NCI-H774 (cell line): ENCODE measurements at places on chromosomes 2 and 18.

- no peak for DNase-seq
These were observed 60.2 kb downstream of the LRRC30 start for GRCh38 chr18:7291046-7291445.

GRCh38 chr2:44075541-44075940 is 79.8 kb upstream of the LRPPRC start:
- DNase-seq, result peak; percentile 12

DNA sequence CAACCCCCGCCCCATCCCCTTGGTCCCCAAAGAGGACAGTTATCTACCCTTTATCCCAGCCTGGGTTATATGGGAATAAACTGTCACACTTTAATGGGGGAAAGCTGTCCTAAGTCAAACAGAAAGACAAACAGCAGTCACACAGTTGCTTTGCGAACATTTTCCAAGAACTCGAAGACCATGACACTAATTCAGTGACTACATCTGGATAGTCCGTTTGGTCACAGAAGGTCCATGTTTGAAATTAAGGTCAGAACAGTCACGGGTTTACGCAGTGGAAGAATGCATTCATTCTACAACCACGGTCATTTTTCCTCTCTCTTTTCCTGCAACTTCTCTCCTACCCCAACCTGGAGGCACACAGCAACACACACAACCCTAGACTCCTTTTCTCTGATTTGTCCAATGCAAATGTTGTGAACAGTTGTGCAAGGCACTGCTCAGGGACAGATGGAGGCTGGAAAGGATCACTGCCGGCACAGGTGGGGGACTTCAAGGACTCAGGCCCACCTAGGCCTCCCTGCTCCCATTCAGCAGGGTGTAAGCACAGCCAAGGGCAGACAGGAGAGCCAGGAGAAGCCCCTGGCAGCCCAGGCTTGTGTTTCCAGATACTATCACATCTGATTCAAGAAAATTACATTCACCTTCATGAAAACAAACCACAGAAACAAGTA is 39.9 kb downstream of the ZNF516 start:
- no peak for DNase-seq

DNA sequence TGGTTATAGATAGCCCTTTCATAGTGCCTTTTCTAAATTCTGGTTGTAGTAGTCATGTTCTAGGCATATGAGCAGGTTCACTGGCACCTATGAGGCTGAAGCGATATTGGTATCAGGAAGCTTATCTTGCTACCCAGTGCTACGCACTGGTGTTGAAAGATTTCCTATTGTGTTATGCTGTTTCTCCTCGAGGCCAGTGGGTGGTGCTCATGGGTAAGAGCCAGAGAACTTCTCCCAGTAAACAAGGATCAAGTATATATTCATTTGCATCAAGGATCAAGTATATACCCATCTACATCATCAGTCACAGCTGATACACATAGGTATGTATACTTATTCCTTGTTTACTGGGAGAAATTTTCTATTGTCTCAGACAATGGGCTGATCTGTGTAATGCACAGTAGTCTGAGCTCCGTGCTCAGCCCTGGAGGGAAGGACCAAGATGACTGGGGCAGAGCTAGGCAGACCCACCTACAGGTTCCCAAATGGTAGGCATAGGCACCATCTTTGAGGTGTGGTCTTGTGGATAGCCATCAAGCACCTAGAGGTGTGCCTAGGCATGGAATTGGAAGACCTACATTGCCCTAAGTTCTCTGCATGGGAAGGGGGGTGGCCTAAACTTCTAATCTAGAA is 101.2 kb upstream of the GALNT13 start:
- DNase-seq, result no peak

DNA sequence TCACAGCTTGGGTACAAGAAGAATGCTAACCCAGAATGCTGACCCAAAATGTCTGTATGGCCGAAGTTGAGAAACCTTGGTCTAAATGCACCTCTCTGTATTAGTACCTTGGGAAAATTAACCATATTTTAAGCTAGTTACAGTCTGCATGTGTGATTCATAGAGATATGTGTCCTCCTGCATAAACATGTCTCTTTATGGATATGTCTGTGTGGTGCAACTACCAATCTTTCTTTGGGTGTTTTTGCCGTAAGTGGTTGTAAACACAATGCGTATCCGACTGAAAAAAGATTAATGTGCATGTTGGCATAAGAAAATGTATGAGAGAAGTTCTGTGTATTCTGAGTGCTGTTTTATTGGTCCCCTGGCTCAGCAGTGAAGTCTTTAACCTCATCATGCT is 54.2 kb upstream of the GAREM2 start:
- DNase-seq, result no peak

- DNase-seq, result no peak
These were observed 480.2 kb upstream of the CHST9 start for GRCh38 chr18:27665264-27665799.

GRCh38 chr18:50665519-50665918 is 105.6 kb downstream of the MAPK4 start:
- DNase-seq, result no peak

- DNase-seq, result no peak
These were observed 6.5 kb downstream of the CNDP1 start for GRCh38 chr18:74540652-74541421.

- no peak for DNase-seq
These were observed 13.0 kb downstream of the KANSL1L start for GRCh38 chr2:210158236-210158635.

DNA sequence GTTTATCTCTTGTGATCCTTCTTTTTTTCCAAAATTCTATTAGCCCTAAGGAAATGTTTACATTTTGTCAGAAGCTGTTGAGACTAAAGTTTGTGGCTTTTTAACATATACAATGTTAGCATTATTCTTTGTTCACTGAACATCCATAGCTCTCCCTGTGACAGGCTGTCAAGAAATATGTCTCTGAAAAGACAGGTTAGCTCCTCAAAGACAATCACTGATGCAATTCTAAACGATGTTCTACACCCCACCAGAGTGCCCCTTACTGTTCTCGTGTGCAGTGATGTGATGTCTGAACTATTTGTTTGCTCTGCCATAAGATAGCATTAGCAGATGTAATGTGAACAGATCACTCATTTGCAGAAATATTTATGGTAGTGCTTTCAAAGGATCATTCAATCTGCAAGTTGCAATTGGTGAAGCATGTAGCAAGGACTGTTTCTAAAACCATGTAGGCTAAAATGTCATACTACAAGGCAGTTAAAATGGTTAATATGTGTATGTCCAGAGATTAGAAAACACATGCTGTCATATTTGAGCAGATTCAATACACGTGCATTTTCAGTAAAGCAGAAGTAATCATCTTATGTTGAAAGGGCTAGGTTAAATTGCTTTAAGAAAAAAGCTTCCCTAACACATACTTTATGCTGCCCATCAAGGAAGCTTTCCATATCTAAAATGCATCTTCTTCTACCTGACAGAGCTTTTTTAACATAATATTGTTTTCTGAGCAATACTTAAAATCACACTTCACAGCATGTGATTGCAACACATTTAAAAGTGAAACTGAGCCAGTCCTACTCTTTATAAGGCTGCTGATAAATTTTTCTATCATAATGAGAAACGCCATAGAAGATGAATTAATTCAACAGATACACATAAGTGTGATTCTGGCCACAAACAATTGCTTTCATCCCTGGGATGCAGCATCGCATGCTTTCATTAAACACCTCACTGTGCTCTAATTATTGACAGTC is 285.7 kb upstream of the UBE2E3 start:
- no peak for DNase-seq

DNA sequence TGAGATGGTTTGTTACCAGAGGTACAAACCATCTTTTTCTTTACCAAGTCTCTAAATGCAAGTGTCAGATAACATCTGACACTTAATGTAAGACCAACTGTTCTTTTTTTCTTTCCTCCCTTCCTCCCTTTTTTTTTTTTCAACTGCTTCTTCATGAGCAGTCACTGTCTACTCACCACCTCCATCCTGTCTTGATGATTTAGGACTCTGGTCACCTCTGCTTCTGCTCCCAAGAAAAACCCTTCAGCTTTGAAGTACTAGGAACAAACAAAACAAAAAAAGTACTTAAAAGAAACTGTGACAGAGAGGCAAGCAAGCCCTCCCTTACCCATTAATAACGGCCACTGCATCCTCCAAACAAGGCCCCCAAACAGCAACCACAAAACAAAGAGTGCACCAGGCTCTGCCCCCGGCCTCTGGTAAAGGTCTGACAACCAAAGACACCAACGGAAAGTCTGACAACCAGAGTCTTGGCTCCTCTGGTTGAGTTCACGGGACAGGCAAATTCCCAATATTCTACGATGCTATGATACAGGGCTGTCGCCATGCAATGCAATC is 141.0 kb downstream of the ARL4C start:
- no peak for DNase-seq

GRCh38 chr2:54081574-54081973 is 33.8 kb upstream of the ACYP2 start:
- no peak for DNase-seq

DNA sequence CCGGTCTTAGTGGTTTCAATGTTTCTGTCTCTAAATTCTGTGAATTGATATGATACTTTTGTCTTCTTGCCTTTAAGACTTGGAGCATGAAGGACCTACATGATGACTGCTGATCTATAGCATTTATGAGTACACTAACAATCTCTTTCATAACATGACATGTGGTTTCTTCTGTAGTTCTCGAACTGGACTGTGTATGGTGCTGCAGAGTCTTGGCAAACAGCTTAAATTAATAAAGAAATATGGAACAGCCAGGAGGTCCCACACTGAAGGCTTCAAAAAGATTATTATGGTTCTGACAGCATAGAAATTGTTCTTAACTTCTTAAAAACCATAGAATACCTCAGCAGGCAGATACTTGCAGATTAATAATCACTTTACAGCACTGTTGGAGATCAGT is 145.0 kb downstream of the DCC start:
- no peak for DNase-seq

DNA sequence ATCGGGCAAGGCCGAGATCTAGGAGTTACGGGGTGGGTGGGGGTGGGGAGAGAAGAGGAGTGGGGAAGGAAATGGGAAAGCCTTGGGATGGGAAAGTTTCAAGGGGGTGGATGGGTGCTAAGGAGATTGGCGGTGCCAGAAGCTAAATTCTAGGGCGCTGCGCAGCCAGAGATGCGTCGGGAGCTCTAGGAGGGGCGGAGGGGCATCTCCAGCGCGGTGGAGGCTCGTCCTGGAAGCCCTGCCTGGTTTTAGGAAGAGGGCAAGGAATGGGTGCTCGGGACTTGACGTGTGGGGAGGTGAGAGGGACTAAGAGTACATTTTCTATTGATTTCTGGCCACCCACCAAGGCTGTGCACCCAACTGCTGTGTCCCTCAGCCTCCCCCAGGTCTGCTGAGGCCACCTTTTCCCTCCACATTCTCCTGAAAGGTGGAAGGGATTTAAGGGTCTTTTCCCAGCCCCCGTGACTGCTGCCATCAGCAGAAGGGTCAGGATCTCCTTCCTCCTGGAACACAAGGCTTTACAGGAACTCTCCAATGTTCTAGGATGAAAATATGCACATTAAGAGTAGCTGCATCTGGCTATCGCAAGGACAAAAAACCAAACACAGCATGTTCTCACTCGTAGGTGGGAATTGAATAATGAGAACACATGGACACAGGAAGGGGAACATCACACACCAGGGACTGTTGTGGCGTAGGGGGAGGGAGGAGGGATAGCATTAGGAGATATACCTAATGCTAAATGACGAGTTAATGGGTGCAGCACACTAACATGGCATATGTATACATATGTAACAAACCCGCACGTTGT is 1.4 kb downstream of the C2orf72 start:
- DNase-seq, result no peak

GRCh38 chr18:79133724-79134123 is 64.5 kb downstream of the ATP9B start:
- DNase-seq, result no peak

DNA sequence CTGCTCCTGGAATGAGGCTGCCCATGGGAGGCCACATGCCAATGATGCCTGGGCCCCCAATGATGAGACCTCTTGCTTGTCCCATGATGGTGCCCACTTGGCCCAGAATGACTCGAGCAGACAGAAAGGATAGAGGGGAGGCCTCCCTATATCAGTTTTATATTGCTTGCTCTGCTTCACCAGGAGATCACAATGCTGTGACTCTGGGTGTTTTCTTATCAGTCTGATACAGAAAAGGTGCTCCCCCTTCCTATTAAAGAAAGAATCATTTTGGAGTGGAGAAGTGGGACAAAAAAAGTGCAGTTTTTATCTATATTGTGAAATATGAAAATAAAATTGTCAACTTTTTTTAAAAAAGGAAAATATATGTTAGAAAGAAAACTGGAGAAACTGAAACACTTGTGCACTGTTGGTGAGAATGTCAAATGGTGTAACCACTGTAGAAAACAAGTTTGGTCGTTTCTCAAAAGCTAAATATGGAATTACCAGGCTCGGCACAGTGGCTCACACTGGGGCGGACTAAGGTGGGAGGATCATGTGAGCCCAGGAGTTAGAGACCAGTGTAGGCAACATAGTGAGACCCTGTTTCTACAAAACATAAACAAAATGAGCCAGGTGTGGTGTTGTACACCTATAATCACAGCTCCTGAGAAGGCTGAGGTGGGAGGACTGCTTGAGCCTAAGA is 21.8 kb downstream of the LPIN2 start:
- DNase-seq, result no peak

GRCh38 chr18:9594823-9595596 is 19.3 kb downstream of the PPP4R1 start:
- no peak for DNase-seq

DNA sequence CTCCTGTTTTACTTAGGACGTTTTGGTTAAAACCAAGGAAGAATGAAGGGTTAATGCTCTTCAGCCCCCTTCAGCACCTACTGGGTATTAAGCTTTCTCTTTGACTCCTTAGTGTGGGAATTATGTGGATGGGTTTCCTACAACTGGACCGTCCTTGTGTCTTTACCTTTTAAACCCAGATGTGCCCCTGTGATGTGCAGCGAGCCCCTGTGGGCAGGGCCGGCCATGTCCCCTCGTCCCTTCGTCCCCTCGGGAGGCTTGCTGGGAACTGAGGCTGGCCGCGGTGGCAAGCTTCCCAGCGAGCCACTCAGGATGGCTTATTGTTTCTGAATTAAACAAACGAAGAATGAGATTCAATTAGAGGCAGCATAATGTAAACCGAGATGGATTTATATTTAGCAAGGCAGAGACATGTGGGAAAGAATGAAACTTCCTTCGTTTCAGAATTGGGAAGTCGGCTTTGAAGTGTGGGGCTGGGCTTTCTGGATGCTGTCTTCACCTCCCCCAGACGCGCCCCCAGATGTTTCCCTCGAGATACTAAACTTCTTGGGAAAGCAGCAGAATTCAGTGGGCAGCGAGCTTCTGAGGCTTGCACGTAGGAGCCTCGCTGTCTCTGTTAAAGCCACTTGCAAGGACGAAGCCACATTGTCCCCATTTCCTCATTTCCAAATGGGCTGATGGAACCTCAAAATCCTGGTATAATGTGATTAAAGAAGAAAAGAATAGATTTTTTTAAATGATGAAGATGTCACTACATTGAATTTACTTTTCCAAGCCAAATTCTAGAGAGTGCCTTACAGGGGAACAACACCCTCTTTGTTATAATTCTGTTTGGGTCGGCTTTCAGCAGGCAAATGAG is 146.0 kb downstream of the VAPA start:
- DNase-seq, result no peak

DNA sequence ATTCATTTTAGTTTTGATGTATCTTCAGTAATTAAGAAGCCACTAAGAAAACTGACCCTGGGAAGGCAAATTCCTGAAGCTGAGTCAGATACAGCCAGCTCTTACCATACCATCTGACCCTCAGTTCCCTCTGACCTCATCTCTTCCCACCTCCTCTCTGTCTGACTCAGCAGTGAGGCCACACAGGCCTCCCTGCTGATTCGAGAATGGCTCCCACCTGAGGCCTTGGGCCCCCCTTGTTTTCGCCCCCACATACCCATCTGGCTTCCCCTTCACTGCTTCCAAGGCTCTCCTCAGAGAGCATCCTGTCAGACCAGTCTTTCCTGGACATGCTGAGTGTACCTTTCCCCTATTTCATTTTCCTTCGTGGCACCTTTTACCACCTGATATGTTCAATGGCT is 71.0 kb upstream of the CYP1B1 start:
- no peak for DNase-seq
